ENCODE measurements at places on chromosomes 4 and X. TPM values are rescaled to one million over a fixed set of nuclear protein-coding genes. Genes with fewer than 3 reads are reported as not detected.

NXF2 gene
- not detected for total RNA-seq

DNA sequence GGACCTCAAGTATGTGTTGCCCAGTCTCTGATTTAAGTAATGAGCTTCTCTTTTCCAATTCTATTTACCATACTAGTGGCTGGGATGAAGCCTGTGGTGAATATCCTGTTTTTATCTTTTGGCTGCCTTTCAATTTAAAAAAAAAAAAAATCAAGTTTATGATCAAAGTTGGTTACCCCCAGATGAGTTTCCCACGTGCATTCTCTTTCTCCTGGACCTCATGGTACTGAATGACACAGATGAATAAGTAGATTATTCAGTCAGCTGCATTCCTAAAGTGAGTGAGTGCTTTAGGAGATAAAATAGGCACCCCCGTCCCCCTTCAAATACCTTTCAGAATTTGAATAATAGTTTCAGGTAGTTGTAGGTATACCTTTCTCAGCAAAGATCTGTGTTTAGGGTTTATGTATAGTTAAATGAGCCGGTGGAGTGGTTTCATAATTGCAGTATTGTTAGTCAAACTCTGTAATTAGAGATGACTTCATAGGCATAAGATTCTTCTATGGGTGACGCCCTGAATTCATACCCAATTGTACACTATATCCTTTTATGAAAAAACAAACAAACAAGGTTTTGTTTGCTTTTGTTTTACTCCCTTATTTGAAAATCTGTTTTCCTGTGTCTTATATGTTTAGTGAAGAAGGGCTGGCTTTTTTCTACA, 41.9 kb downstream of the PLS3 start:
- no peaks in the 10 kb centered on the region for H3K27me3 ChIP-seq
- no peak for DNase-seq
- no peaks in the 10 kb centered on the region for H3K4me1 ChIP-seq
- no peak overlapping the region for H3K4me3 ChIP-seq
- no peaks in the 10 kb centered on the region for H3K36me3 ChIP-seq

GRCh38 chr4:8641931-8642650, 49.5 kb downstream of the CPZ start:
- no peak for DNase-seq
- no peaks in the 10 kb centered on the region for H3K4me1 ChIP-seq
- no peaks in the 10 kb centered on the region for H3K36me3 ChIP-seq
- H3K27me3 ChIP-seq, result no peaks in the 10 kb centered on the region

- H3K4me3 ChIP-seq, result no peak overlapping the region
- DNase-seq, result no peak
- no peaks in the 10 kb centered on the region for H3K36me3 ChIP-seq
Measured at GRCh38 chr4:35228313-35228712, 1016.0 kb downstream of the ARAP2 start.

GRCh38 chr4:47839259-47839658, 1.4 kb upstream of the CORIN start:
- H3K36me3 ChIP-seq, result peaks cover 7% of the 10 kb centered on the region
- H3K4me1 ChIP-seq, result peaks cover 24% of the 10 kb centered on the region
- no peak overlapping the region for H3K4me3 ChIP-seq
- peaks cover 12% of the 10 kb centered on the region for H3K27me3 ChIP-seq
- H3K27ac ChIP-seq, result no peak overlapping the region
- DNase-seq, result peak; percentile 41

- H3K4me3 ChIP-seq, result no peak overlapping the region
- peaks cover 16% of the 10 kb centered on the region for H3K27me3 ChIP-seq
- no peak for DNase-seq
- H3K27ac ChIP-seq, result no peak overlapping the region
Measured at GRCh38 chr4:100907465-100908454, 389.9 kb upstream of the EMCN start.

DIPK2B gene
- not detected for total RNA-seq

DNA sequence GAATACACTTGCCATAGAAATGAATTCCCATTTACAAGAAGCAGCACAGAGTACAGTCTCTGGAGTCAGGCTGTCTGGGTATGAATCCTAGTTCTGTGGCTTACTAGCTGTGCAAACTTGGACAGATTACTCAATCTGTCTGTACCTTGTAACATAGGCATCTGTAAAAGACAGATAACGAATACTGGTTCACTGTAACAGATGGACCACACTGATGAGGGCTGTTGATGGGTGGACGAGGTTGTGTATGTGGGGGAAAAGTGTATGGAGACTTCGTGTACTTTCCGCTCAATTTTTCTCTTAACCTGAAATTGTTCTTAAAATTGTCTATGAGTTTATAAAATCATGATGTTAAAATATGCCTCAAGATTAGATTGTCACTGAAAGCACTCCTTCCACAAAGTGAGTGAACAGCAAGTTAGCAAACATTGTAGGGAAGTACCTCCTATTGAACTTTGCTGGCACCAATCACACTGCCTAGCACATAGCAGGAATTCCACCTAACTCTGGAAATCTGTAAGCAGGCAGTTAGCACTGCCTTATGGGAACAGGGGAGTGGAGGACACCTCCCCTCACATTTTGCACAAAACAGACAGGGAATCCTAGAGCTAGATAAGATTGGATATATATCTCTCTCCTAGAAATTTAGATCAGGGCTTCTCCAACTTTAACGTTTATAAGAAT, 6.5 kb upstream of the EXOSC9 start:
- peaks cover 23% of the 10 kb centered on the region for H3K4me1 ChIP-seq
- no peak for DNase-seq
- no peak overlapping the region for H3K4me3 ChIP-seq
- H3K27me3 ChIP-seq, result peaks cover 5% of the 10 kb centered on the region
- no peaks in the 10 kb centered on the region for H3K36me3 ChIP-seq

DNA sequence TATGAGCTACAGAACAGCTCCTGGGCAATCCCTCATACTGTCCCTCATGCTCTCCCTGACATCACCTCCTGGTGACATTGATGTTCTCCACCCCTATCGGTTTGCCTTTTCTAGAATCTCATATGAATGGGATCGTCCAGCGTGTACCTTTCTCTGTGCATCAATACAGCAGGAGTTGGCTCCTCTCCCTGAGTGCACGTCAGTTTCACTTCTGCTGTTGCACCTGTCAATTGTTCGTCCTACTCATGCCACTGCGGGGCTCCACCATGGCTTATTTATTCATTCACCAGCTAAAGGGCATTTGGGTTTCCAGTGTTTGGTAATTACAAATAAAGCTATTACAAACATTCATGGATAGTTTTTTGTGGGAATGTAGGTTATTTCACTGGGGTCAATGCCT, 269.1 kb upstream of the ZFP42 start:
- no peak overlapping the region for H3K4me3 ChIP-seq
- no peaks in the 10 kb centered on the region for H3K4me1 ChIP-seq
- H3K27ac ChIP-seq, result no peak overlapping the region
- H3K27me3 ChIP-seq, result no peaks in the 10 kb centered on the region

Data from activated CD4-positive, alpha-beta T cell treated with anti-CD3 and anti-CD28 coated beads, Interleukin-2, amount 10 ng/mL, durations not matched to agents 7 days and 5 days (primary cell).